ENCODE measurements at places on chromosomes 5 and 9.
A peak's percentile ranks its signal among the peaks of the same experiment; 100 is the strongest.

DNA sequence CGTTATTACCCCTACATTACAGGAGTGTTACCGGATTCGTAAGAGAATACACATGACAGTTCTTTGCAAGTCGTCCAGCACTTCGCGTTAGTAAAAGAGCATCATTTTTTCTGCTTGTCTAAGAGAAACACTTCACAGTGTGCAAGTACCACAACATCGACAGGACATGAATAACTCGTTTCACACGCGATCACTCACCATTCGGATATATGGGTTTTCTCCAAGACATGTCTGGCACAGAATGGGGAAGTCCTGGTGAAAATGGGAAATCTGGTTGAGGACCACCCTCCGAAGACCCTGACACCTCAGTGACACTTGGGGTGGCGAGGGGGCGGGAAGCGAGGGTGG lies 642 bp downstream of the RBM22 start:
- DNase-seq = no peak

GRCh38 chr9:34267660-34268059 lies 61.4 kb downstream of the KIF24 start:
- DNase-seq = peak; percentile 36

- DNase-seq = no peak
These were observed 823 bp upstream of the PRDM6 start for GRCh38 chr5:123088031-123088805.

DNA sequence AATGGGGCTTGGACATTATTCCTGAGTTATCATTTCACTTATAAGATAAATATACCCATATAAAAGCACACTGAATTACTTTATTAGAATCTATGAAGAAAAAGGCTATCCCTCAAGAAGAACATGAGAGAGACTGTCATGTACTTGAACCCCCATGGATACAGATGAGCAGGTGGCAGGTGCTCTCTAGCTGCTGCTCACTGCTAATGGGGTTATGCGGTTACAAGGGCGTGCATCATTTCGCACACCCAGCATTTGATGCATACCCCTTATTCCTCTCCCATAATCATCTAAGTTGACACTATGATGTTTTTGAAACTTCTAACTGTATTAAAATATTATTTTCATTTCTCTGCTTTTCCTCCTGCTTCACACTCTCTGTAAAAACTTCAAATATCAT lies 16.4 kb downstream of the ITK start:
- DNase-seq = no peak

- DNase-seq = no peak
These were observed 49.6 kb upstream of the ADAMTS19 start for GRCh38 chr5:129410488-129410887.

GRCh38 chr5:14776602-14777001 lies 95.0 kb downstream of the ANKH start:
- DNase-seq = no peak

- DNase-seq = no peak
These were observed 464 bp downstream of the GDF9 start for GRCh38 chr5:132865668-132866341.

DNA sequence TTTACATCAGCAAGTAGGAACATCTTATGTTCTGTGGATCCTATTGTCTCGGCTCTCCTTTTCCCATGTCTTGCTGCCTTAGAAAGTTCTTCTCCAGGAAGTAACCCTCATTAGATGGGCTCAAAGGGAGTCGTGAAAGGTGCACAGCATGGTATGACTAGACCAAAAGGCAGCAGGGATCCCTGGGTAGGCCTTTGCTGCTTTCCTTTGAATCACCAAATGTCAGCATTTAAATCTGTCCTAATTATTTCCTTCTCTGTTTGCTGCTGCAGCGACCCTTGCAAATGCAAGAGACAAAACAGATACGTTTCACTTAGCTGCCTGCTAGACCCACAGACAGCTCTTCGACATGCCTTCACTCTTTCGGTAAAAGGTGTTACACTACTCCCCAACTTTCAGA lies 218.4 kb downstream of the ACTL7B start:
- no peak for DNase-seq

DNA sequence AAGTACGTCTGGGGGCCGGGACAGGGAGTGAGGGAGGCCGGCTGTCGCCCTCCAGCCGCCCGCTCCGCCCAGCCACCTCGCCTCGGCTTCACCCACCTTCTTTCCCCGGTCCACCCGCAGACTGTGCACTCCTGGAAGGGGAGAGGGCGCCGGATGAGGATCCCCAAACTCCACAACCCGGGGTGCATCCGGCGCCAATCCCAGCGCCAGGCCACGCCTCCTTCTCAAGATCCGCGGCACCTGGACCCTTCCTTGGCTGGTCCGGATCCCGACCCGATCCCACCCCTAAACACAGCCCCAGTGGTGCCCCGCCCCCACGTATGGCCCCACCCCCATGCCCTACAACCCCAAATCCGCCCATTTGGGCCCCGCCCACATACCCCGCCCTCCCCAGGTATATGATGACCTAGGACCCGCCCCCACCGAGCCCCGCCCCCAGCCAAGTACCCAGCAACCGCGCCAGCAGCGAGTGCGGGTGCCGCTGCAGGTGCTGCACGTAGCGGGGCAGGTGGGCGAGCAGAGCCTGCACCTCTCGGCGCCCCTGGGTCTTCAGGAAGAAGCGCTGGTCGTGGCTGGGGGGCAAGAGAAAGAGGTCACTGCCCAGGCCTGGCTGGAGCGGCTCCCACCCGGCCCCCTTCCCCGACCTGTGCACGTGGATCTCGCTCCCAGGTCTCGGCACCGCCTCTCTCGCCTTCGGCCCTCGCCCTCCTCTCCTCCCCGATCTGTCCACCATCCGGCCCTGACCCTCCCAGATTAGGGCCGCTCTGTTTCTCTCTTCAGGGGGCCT lies 3.2 kb downstream of the PIP5KL1 start:
- DNase-seq = no peak

- DNase-seq = no peak
These were observed 15.6 kb downstream of the SNX2 start for GRCh38 chr5:122790354-122791103.

GRCh38 chr5:159527546-159528254 lies 197.4 kb upstream of the IL12B start:
- DNase-seq = peak; percentile 13
